ENCODE measurements at places on chromosomes 2 and 18. TPM values are rescaled to one million over a fixed set of nuclear protein-coding genes. Genes with fewer than 3 reads are reported as not detected.

DNA sequence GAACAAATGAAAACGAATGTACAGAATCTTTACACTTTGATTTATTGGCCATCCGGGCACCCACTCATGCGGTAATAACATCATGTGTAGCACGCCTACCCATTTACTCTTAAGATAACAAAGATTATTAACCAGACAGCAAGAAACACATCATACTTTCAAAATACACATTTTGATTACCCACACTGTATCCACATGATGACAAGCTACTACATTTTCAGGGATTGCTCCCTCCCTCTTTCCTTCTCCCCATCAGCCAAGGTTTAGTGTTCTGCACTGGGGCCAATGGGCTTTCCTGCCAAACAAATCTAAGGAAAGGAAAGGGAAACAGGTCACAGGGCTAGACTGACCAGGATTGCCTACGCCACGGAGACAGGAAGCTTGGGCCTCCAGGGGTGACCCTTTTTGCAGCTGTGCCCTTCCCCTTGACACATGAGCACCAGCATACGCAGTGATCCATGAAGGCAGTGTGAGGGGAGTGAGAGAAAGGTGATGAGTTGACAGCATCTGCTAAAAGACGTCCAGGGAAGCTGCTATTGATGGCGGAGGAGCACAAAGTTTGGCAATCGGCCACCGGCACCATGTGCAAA is 76.5 kb downstream of the ZNF521 start:
- no peak for DNase-seq

DNA sequence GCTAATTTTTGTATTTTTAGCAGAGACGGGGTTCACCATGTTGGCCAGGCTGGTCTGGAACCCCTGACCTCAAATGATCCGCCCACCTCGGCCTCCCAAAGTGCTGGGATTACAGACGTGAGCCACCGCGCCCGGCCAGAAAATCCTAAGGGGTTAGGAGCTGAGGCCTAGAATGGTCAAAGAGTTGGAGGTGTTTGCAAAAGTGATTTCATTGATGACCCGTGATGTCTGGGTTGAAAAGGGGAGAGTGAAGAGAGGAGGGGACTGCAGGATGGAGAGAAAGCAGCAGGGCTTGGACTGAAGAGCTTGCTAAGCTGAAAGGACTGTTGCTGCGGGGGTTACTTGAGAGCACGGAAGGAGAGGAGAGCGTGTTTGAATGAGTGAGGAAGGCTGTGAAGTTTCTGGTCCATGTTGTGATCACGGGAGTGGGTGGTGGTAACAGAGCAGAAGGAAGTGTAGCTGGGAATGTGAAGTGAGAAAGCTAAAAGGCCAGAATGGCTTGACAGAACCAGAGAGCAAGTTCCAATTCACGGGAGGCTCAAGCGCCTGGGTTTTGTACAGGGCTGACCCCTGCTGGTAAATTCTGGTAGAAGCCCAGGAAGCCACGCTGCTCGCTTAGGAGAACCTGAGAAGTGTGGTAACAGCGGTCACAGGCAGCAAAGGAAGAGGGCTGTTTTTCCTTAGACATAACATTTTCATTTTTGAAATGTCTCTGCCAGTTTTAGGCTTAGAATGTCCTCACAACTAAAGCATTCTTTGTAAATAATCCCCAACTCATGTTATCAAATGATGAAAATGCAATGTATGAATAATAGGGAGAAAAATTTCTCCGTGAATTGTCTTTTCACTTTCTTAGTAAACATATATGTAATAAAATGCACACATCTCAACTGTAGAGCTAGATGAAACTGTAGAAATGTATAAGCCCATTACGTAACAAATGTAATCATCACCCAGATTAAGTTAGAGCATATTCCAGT is 40.5 kb upstream of the ACTR2 start:
- peak; percentile 81 for DNase-seq

DNA sequence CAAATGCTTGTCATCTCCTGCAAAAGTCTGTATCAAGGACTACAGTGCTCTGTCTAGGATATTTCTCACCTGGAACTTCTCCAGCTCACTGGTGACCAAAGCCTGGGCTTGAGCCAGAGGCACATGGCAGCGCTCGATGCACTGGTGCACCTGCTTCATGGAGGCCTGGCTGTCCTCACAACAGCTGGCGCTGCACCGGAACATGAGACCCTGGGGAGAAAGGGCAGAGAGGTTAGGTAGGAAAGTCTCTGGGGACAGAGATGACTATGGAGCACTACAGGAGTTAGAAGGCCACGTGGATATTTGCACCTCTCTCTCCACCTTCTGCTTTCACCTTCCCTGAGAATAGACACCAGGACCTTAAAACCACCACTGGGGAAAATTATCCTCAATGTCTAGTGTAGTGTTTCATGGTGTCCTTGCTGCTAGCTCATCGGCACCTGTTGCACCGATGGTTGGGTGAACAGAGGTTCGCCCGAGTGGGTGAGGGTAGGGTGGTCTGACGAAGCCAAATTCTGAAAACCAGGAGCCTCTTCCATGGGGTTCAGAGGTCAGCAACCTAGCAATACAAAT is 1.0 kb downstream of the FAM136A start:
- DNase-seq, result no peak

The ATL2 gene
- 62.6 TPM for total RNA-seq

DNA sequence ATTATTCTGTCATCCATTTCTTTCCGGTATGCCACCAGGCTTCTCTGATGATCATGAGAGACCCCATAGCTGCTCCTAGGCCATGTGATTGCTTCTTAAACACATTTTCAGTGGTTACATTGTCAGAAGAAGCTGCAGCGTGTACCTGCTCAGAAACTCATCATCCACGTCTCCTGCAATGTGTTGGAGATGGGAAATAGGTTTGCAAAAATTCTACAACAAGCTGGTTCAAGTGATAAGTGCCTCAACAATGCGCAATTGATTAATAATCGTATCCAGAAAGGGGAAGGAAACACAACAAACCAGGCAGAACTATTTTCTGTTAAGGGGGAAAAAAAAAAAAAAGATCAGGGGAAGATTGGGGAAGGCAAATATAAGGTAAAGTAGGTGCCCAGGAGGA is 75.7 kb upstream of the THUMPD2 start:
- DNase-seq, result no peak

Measured in body of pancreas (tissue), 4 donors.